ENCODE measurements at places on chromosomes 7 and 10.
A peak's percentile ranks its signal among the peaks of the same experiment; 100 is the strongest.

DNA sequence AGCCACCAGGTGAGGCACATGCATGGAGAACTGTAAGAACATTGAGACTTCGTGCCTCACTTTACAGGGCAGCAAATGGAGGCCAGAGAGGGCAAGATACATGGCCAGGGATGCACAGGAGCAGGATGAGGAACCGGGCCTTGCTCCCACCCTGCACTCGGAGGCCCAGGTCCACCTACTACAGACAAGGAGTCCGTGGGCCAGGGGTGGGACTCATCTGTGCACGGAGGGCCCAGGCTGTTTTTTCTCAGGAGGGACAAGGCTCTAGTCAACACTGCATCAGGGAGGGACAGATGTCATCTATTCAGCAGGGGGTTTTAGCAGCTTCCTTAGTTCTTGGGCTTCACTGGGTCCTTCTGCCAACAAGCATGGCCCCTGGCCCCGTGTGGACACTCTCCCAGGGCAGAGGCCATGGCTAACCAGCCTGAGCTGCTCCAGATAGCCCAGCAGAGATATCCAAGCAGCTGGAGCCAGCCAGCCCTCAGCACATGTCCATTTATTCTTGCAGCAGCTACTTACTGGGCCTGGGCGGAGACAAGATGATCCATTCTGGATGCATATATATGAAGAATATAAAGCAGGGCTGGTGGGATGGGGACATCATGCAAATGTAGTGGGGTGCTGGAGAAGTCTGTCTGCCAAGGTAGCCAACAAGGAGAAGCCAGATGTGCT is 134.5 kb upstream of the RET start:
- DNase-seq, result no peak

DNA sequence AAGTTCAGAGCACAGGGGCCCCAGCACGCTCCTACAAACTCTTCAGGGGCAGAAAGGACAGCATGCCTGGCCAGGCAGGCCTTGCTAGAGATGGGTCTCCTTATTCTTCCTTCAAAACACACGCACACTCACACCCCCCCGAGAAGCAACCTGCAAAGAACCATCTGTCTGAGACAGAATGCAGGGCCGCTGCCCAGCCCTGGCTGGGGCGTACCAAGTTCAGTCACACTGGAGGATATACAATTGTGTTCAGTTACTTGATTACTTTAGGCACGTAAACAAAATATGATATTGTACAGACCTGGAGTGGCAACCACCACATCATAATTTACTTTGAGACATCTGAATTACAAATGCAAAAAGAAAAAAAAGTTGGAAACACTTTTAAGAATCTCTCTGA is 5.7 kb downstream of the FAM53B start:
- no peak for DNase-seq

DNA sequence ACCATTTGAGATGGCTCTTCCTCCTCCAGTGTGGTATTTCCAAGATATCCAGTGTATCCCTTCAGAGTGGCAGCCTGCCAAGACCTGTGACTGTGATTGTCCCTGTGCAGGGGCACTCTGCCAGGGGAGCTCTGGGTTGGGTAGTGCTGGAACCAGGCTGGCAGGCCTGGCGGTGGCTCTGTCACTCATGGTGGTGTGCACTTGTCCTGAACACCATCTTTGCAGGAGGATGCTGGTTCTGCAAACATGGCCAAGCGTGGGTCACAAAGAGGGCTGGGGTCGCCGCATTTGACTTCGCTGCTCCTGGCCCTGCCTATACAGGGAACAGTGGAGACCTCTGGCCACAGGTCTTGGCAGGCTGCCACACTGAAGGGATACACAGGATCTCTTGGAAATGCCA is 205.2 kb downstream of the PRPF18 start:
- no peak for DNase-seq

DNA sequence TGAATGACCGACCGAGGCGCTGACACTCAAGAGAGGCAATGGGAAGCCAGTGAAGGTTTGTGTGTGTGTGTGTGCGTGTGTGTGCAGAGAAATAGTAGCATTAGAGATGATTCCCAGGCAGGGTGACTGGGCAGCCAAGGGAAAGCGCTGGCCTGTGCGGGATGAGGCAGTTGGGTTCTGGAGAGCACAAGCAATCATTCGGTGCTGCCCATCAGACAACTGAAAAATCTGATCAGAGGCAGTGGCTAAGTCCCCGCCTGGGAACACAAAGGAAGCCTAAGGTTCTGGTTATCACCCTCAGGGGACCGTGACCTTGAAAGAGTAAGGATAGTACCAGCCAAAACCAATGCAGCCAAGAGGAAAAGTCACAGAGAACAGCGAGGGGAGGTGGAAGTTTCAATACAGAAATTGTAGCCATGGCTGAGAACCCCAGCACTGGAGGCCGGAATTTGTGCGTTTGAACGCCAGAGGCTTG is 868 bp upstream of the PDCD4 start:
- DNase-seq, result peak; percentile 52

- DNase-seq, result no peak
Measured at GRCh38 chr7:86479144-86479543, 164.6 kb upstream of the GRM3 start.

GRCh38 chr10:129888784-129889616 is 75.1 kb downstream of the EBF3 start:
- no peak for DNase-seq

DNA sequence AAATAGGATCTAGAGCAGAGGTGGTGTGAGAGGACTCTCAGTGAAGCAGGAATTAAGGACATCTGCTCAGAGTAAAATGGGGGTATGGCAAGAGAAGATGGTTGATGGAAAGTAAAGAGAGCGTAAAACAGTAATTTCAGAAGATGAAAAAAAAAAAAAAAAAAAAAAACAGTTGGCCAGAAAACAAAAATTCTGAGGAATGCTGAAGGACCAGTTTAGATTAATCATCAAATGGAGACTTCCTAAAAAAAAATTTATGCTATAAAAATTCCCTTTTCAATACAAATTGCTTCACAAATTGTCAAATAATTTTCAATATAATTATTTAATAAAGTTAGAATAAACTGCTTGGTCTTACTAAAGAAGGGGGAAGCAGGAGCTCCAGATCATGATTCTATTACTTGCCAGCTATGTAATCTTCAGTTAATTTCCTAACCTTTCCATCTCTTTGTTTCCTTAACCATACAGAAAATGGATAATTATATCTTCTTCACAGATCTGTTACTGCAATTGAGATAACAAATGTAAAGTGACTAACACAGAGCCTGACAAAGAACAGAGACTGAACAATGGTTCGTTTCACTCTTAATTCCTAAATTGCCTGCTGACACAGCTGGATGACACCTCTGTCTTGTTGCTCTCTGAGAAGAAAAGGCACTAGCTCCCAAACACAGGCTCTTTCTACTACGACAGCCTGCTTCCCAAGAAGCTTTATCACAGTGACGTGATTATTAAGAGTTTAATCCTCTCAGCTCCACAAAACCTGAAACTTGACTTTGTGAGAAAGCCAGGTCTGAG is 64.9 kb upstream of the GPR22 start:
- no peak for DNase-seq

- DNase-seq, result peak; percentile 36
Measured at GRCh38 chr10:98361131-98362025, 53.6 kb downstream of the PYROXD2 start.

DNA sequence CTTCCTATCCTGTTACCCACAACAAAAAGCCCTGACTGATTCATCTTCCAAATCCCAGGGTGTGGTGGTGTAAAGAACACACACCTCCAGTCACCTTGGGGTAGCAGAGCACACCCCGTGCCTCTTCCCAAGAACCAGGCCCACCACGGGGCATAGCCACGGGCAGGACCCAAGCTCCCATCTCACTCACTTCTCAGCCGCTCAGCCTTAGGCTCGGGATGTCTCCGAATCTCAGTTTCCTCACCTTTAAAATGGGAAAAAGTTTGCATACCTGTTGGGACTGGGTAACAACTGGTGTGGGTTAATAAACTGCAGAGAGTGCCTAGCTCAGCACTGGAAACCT is 139.0 kb downstream of the FGFR2 start:
- no peak for DNase-seq

GRCh38 chr10:133127291-133128125 is 32.5 kb upstream of the KNDC1 start:
- peak; percentile 13 for DNase-seq

GRCh38 chr10:12181065-12181775 is 14.5 kb downstream of the NUDT5 start:
- no peak for DNase-seq

DNA sequence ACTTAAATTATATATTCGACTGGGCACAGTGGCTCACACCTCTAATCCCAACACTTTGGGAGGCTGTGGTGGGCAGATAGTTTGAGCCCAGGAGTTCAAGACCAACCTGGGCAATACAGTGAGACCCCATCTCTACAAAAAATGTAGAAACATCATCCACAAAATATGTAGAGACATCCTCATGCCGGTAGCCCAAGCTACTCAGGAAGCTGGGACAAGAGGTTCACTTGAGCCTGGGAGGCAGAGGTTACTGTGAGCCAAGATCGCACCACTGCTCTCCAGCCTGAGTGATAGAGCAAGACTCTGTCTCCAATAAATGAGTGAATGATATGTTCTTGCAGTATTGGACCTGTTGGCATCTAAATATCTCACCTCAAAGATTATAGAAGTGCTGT is 22.6 kb upstream of the TNS3 start:
- no peak for DNase-seq

DNA sequence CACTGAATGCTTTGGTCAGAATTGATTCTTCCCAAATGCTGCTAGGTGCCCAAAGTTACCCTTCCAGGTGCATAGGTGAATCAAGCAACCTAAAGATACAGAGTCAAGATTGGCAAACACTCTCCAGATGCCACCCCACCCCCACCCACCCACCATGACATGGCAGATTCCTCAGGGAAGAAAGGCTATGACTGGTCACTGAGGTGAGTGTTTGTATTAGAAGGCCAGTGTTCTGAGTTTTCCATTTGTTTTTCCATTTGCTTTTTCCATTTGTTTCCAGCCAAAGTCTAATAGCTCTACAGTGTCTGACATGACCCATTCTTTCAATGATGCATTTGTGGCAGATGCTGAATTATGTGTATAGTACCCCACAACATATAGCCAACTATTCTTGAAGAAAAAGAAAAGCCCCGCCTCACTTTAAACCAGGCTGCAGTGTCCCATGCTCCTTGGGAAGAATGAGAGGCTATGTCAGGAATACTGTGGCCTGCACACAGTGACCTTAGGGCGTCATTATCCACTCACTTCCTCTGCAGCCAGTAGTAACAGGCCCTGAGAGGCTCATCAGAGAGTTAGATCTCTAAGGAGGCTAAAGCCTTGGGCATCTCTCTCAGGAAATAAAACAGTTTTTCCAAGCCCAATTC is 16.1 kb upstream of the HIBADH start:
- no peak for DNase-seq

GRCh38 chr7:117992635-117993376 is 119.6 kb upstream of the CTTNBP2 start:
- no peak for DNase-seq

DNA sequence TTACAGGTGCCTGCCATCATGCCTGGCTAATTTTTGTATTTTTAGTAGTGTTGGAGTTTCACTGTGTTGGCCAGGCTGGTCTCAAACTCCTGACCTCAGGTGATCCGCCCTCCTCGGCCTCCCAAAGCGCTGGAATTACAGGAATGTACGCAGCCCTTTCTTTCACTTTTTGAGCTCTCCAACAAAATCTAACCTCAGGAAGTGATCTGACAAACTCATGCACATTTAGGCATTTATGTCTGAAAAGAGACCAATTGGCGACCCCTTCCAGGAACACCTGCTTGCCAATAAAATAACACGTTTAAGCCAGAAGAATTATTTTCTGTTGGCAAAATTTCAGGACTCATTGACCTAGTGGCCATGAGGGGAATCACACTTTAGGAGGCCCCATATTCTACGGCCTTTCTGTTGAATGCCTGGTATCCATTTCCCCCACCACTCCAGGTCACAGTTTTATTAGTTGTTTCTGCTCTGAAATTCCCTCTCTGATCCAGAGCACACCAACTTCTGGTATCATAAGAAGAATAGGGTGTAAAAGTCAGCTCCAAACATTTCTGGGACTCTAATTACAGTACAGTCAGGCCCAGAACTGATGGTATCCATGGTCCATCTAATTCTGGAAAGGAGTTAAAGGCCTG is 65.8 kb upstream of the FRMD4A start:
- DNase-seq, result no peak

GRCh38 chr10:10545771-10546170 is 471.9 kb upstream of the CELF2 start:
- DNase-seq, result no peak

DNA sequence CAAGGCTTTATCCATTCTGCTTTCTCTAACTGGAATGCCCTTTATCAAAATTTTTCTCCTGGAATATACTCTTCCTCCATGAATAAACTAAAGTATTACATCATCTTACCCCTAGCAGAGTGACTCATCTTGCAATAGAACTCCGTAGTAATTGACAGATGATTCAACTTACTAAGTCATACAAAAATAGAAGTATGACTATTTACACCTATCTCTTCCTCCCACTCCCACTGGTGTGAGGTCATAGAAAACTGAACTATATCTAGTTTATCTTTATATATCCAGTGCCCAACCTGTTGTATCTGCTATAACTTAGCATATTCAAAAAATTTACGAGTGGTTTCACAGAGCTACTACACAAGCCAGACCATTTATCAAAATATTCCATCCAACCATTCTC is 26.1 kb downstream of the ABCB1 start:
- no peak for DNase-seq

GRCh38 chr7:105713488-105714465 is 132.5 kb upstream of the EFCAB10 start:
- no peak for DNase-seq

- DNase-seq, result peak; percentile 53
Measured at GRCh38 chr7:105245398-105246114, 143.2 kb downstream of the SRPK2 start.

GRCh38 chr10:46550076-46550790 is 6.2 kb downstream of the GPRIN2 start:
- DNase-seq, result peak; percentile 8

DNA sequence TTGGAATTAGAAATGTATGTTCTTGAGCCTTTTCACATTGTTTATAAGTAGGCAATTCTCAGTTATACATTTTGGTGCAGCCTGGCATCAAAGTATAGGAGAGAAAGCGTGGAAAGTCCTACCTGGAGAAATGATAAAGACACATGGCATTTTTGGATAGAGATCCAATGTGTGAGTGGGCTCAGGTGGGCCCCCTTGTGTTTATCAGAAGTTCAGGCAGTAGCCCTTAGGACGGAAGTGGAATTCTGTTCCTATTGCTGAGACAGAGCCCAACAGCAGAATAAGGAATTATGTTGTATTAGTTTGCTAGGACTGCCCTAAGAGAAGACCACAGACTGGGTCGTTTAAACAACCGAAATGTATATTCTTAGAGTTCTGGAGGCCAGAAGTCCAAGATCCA is 85.2 kb upstream of the AMPH start:
- DNase-seq, result no peak

- DNase-seq, result no peak
Measured at GRCh38 chr7:128591705-128592104, 80.4 kb upstream of the GARIN1A start.

- DNase-seq, result no peak
Measured at GRCh38 chr10:107415446-107415845, 250.9 kb upstream of the SORCS1 start.
